Caki2 (cell line): ENCODE measurements at places on chromosomes 1 and 21.

GRCh38 chr1:20719261-20719660, 1.5 kb upstream of the KIF17 start:
- no peak for DNase-seq

- DNase-seq, result no peak
Observed at GRCh38 chr1:106798991-106799390, 257.5 kb upstream of the PRMT6 start.

- no peak for DNase-seq
Observed at GRCh38 chr1:234996245-234996757, 132.3 kb downstream of the TOMM20 start.

DNA sequence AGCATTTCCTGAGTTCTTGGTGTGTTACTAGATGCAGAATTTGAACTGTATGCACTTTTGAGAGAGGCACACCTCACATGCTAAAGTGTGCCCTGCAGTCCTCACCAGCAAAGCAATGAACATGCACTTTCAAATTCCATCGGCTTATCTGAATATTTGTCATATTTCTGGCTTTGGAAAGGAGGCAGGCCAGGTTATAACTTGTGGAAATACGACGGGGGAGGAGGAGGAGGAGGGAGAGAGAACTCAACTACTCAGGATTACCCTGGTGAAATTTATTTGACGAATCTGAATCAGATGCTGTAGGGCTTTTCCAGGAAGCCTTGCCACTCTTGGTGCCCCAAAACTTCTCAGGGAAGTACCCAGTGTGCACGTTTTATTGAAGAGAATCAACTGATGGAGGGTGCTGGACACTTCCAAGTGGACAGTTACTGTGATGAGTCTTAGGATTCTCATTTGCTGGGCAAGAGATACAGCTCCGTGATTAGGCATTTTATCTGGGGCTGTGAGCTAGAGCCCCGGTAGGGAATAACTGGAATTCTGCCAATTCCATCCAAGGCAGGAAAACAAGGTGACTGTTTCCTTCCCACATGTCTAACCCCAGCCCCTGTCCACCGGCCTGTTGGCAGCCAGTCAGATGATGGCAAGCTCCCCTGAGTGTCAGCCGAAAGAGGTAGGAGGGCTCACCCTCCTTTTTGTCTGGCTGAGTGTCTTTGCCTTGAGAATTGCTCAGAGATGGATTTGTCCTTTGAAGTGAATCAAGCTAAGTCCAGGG, 3.8 kb downstream of the PDPN start:
- no peak for DNase-seq
